ENCODE measurements at places on chromosomes 1 and 21.
A peak's percentile ranks its signal among the peaks of the same experiment; 100 is the strongest.

DNA sequence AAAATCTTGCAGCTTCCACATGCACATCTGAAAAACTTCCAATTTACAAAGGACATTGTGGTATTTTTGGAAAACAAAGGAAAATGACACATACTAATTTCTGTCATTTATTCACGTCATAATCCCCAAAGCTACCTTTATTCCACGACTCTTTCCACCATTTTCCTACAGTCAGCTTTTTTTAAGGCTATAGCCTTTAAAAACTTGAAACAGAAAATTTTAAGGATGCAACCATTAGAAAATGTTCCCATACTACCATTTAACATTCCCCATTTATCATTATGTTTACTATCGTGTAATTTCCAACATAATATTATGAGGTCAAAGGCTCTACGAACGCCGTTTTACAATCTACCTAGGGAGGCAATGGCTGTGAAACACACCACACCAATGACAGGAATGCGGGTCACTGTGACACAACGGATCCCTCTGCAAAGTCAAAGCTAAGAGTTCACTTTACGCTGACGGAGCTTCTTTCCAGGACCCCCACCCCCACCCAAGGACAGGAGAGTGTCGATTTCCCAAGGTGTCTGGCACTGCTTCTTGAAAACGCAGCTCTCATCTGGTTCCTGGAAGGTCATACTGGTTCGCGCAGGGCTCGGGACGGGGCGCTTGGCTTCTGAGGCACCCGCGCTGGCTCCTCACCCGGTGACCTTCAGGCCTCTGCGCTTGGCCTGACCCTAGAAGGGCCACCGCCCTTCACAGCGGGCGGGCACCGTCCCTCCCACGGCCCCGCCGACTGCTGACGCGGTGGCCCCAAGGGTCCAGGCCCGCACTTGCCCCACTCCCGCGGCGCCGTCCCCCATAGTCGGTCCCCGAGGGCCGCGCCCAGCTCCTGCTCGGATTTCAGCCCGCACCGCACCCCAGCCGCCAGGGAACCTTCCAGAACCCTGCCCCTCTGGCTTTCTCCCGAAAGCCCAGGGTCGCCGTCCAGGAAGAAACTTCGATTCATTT lies 50.5 kb upstream of the ATF3 start:
- no peak for DNase-seq

- no peak for DNase-seq
Measured at GRCh38 chr1:169697755-169698154, 13.7 kb downstream of the SELL start.

- DNase-seq, result no peak
Measured at GRCh38 chr1:103492003-103492625, 33.4 kb upstream of the RNPC3 start.

DNA sequence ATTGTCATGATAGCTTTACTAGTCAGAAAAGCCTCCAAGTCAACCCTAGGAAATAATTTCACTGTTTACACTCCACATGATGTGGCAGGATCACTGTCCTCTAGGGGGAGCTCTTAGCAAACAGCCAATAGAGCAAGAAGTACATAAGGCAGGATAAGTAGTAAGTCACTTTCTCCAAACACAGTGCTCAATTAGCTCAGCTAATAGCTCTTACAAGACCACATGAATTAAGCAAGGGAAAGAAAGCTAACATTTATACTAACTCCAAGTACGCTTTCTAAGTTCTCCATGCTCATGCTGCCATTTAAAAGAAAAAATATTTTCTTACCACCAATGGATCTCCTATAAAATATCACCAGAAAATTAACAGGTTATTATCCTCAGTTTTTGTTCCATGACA lies 66.9 kb upstream of the LRIF1 start:
- peak; percentile 33 for DNase-seq

GRCh38 chr1:151970128-151970527 lies 23.5 kb downstream of the S100A10 start:
- DNase-seq, result no peak

GRCh38 chr1:59215766-59216291 lies 81.1 kb upstream of the FGGY start:
- DNase-seq, result no peak

- no peak for DNase-seq
Measured at GRCh38 chr1:91757763-91758460, 128.0 kb downstream of the TGFBR3 start.

GRCh38 chr1:209265301-209265700 lies 318.2 kb upstream of the CAMK1G start:
- no peak for DNase-seq

- DNase-seq, result no peak
Measured at GRCh38 chr1:64184003-64184440, 19.4 kb upstream of the UBE2U start.

GRCh38 chr1:245094954-245095353 lies 59.8 kb upstream of the KIF26B start:
- no peak for DNase-seq

DNA sequence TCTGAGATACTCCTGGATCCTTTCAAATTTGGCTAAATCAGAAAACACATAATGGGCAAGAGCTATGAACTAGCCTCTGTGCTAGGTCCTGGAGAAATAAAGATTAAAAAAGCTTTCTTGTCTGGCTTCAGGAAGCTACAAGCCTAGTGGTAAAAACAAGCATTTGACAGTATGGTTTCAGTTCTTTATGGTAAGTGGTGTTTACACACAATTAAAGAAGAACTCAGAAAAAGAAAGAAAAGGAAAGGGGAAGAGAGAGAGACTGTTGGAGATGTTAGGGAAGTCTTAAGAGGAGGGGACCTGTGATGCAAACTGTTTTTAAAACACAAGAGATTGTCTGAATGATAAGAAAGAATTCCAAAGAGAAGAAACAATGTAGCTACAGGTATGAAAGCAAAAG lies 1.8 kb downstream of the OR10J1 start:
- no peak for DNase-seq

GRCh38 chr1:33146003-33146402 lies 35.8 kb downstream of the TRIM62 start:
- no peak for DNase-seq

GRCh38 chr1:46248122-46248920 lies 758 bp downstream of the RAD54L start:
- DNase-seq, result no peak

GRCh38 chr1:41428738-41429640 lies 55.5 kb downstream of the EDN2 start:
- DNase-seq, result no peak

GRCh38 chr1:84339503-84339902 lies 38.0 kb downstream of the SAMD13 start:
- no peak for DNase-seq

DNA sequence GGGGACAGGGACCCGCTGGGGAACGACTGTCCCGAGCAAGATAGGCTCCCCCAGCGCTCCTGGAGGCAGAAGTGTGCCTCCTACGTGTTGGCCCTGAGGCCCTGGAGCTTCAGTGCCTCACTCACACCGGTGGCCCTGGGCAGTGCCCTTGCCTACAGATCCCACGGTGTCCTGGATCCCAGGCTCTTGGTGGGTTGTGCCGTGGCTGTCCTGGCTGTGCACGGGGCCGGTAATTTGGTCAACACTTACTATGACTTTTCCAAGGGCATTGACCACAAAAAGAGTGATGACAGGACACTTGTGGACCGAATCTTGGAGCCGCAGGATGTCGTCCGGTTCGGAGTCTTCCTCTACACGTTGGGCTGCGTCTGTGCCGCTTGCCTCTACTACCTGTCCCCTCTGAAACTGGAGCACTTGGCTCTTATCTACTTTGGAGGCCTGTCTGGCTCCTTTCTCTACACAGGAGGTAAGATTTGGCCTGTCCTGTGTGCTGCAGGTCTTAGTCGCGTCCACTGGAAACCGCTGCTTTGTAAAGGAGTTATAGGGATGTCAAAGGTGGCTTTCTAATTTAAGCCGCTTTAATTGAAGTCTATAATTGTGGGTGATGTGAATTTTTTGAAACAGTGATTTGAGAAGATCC lies 717 bp downstream of the UBIAD1 start:
- no peak for DNase-seq

- DNase-seq, result no peak
Measured at GRCh38 chr1:248631354-248632008, 3.4 kb downstream of the OR2T11 start.

DNA sequence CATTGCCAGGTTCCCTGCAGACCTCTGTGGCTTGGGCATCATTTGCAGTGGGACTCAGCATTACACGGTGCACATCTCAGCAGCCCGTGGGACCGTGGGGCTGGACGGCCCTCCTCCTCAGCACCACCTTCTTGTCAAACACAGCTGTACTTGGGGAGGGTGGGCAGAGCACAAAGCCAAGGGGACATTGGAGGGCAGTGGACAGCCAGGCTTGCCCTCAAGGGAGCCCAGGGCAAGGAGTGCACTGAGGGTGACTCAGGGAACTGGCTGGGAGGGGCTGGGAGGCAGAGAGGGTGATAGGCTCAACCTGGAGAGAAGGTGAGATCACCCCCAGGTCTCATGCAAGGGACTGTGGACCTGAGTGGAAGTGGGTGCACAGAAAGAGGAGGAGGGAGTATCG lies 3.4 kb downstream of the CAPN9 start:
- no peak for DNase-seq

DNA sequence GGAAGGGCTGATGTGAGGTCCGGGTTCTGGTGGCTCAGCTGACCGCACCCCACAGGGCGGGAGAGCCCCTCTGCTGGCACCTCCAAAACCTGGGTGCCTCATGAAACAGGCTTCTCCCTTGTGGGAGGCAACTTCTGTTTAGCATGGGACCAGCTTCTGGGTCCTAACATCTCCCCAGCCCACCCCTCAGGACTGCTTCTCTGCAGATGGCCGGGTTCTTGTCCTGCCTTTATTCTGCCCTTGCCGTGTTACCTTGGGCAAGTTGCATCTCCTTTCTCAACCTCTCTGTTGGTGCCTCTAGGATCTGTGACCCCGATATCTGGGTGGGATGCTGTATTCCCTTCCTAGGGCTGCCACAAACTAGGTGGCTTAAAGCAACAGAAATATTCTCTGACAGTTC lies 15.0 kb upstream of the TTC22 start:
- DNase-seq, result no peak

DNA sequence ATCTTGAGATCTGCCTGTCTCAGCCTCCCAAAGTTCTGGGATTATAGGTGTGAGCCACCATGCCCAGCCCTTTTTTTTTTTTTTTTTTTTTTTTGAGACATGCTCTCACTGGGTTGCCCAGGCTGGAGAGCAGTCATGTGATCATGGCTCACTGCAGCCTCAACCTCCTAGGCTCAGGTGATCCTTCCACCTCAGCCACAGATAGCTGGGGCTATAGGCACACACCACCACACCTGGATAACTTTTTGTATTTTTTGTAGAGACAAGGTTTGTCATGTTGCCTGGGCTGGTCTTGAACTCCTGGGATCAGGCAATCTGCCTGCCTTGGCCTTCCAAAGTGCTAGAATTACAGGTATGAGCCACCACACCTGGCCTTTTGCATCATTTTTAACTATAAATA lies 17.7 kb upstream of the PRRC2C start:
- DNase-seq, result no peak

DNA sequence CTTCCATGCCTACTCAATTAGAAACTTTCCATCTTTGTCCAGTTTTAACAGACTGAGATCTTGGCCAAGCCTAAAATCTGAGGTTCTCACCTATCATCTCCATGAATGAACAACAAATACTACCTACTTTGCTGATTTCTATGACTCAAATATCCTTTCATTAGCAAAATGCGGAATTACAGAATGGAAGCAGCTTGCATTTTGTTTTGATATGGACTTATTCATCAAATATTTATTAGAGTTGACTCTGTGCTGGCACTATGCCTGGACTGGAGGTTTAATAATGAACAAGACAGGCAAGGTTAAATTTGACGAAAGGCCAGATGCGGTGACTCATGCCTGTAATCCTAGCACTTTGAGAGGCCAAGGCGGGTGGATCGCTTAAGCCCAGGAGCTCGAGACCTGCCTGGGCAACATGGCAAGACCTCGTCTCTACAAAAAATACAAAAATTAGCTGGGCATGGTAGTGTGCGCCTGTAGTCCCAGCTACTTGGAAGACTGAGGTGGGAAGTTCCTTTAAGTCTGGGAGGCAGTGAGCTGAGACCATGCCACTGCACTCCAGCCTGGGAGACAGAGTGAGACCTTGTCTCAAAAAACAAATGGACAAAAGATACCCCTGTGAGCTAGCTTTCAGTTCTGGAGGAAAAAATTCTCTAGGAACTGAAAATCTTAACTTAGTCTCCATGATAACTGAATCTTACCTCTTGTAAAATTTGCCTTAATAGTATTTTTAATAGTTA lies 29.4 kb upstream of the SOD1 start:
- no peak for DNase-seq

DNA sequence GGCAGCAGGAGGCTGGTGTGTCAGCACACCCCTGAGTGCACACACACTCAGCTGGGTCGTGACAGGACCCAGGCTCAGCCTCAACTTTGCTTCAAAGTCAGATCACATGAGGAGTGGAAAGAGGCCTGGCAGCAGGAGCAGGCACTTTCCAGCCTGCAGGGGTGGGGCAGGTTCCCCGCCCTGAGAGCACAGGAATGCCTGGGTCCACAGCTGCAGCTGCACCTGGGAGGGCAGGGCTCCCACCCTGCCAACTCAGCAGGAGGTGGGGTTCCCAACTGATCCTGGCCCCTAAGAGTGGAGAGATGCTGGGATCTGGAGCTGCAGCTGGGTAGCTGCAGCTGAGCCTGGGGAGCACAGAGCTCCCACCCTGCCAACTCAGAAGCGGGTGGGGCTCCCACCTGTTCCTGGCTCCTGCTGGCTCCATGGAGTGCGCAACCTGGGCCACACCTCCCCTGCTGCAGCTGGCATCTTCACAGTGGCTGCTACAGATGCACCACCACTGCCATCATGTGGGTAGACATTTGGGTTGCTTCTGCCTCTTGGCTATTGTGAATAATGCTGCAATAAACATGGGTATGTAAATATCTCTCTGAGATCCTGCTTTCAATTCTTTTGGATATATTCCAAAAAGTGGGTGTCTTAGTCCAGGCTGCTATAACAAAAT lies 415.4 kb downstream of the TTLL7 start:
- DNase-seq, result no peak

- no peak for DNase-seq
Measured at GRCh38 chr1:237206065-237206414, 164.1 kb downstream of the RYR2 start.

DNA sequence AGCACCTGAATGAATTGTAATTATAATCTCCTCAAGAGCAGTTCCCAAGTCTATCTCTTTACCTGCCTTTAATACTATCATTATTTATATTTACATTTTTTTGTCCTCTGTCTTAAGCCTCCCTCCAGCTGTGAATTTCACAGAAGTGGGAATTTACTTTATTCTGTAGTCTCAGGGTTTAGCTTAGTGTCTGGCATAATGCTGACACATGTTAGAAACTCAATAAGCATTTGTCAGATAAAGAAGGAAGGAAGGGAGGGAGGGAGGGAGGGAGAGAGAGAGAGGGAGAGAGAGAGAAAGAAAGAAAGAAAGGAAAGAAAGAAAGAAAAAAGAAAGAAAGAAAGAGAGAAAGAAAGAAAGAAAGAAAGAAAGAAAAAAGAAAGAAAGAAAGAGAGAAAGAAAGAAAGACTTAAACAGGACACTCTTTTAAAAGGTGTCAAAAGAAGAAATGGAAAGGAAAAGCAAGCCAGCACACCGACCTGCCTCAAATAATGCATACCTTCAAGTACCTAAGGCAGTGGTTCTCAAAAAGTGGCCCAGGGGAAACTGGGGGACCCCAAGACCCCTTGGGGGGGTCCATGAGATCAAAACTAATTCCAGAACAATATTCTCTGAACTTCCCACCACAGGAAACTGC lies 1.8 kb upstream of the PGLYRP4 start:
- DNase-seq, result no peak

- DNase-seq, result no peak
Measured at GRCh38 chr1:19113697-19114092, 96.4 kb downstream of the UBR4 start.

GRCh38 chr1:58035523-58035922 lies 511.0 kb downstream of the OMA1 start:
- no peak for DNase-seq

All from stimulated activated CD8-positive, alpha-beta memory T cell treated with anti-CD3 and anti-CD28 coated beads, Interleukin-7, amount 100 ng/mL, for 48 hours (primary cell).